LHCN-M2 (cell line): ENCODE measurements at places on chromosomes 7 and 10. TPM values are rescaled to one million over a fixed set of nuclear protein-coding genes. Genes with fewer than 3 reads are reported as not detected.

The XRCC2 gene
- total RNA-seq: 11.0 and 13.9 TPM in 2 replicates

The HTR5A gene
- not detected in 2 replicates for total RNA-seq

The TEX47 gene
- total RNA-seq: not detected in 2 replicates

DNA sequence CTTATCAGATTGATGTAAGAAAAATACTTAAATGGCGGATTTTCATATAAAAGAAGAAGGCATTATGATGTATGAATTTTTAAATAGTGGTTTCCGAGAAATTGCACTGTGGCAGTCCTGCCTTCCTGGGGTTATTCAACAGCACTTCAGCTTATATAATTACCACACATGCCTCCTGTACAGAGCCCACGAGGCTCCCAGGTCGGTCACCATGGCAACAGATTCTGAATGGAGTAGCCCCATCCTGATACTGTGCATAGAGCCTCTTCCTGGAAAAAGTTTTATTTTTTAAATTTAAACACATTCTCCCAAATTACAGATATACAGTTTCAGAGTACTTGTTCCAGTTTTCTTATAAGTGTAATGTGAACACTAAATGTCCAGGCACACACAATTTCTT lies 15.9 kb upstream of the ASB4 start:
- DNase-seq: no peak

- no peak for DNase-seq
Measured at GRCh38 chr10:67151471-67151870, 225.6 kb downstream of the LRRTM3 start.

- peak; percentile 15 for DNase-seq
Measured at GRCh38 chr7:155590215-155591018, 44.1 kb upstream of the CNPY1 start.

GRCh38 chr10:114499630-114500190 lies 95.4 kb upstream of the AFAP1L2 start:
- DNase-seq: no peak

DNA sequence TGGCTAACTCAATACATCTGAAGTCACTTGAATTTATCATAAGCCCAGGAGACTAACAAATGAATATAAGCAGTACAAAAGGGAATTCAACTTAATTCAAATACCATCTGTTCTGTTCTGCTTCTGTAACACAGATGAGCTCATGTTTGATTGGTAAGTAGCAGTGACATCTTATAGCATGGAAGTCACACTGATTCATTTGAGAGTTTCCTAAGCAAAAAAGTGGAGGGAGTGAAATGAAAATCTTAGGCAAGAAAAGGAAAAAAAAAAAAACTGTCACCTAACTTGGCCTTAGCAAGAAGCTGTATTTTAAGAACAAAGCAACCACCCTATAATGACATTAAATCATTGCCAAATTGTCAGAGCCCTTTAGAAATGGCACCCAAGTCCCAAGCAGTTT lies 49.5 kb downstream of the SMURF1 start:
- peak; percentile 40 for DNase-seq

DNA sequence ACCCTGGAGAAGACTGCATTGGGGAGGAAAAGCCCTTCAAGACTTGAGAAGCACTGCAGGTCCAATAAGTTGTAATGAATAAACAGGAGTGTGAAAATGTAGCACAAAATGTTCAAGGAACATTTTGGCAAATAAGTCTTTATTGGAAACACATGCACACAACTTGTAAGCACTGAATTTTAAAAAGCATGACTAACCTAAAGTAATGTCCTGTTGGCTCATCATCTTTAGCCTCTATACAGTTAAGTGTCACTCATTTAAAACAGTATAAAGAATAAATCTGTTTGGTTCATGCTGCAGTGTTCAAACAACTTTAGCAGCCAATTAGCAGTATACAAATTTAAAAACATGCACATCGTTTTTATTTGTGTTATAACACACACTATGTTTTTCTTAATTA lies 108.6 kb downstream of the CDK6 start:
- peak; percentile 62 for DNase-seq
